ENCODE measurements at places on chromosomes 7 and 10.

DNA sequence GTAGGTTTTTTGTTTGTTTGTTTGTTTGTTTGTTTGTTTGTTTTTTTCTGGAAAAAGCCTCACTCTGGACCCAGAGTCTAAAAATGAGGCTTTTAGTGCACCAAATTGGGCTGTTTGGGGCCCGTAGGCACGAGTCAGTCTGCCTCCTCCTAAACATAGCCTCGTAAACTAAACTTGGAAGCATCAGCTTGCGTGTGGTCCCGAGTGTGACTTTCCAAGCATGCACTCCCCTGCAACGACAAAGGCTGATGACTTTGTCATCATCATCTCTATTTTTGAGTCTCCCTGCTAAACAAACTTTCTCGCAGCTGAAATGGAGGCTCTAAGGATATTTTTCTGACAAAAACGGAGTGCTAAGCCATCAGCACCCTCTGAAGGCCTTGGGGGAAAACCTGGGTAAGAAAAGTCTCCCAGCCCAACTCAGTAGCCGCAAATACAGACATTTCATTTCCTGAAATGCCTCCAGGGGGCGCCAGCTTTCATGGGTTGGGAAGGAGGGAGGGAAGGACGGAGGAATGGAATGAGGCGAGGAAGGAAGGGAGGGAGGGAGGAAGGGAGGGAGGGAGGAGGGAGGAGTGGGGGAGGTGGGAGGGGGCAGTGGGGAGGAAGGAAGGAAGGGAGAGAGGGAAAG lies 245.9 kb downstream of the KCNMA1 start:
- peak; percentile 53 for DNase-seq

DNA sequence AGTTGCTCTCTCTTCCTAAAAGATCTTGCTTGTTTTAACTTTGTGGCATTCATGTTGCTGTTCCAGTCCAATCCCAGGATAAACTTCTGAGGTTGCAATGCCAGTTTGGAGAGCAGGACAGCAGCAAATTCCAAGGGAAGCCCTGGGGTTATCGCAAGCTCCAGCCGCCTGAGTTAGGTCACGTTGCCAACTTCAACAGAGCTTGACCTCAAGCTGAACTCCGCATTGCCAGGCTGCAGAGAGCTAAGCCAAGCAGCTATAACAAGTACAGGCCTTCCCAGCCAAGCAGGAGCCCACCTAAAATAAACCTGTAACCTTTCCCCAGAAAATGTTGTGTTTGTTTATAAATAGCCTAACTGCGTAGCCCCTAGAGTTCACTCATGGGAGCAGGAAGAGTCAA lies 138.9 kb upstream of the LYZL1 start:
- no peak for DNase-seq

DNA sequence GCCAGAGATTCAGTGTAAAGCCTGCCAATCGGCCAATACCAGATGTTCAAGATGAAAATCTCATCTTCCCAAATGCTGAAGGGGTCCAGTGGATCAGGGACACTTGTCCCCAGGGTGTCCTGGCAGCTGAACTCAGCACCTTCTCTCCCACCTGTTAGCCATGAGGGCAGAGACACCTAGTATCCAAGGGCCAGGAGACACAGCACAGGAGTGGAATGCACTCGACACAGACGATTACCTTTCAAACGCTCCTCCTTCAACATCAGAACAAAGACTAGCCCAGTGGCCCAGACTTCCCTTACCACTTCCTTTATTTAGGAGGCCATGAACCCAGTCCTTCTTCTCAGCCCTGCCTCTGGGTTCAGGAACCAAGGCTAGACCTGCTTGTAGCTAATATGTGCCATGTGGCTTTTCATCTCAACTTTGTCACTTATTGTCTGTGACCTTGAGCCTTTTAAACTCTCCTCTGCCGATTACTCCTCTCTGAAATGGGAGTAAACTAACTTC lies 180.3 kb upstream of the PLXNA4 start:
- DNase-seq, result no peak

DNA sequence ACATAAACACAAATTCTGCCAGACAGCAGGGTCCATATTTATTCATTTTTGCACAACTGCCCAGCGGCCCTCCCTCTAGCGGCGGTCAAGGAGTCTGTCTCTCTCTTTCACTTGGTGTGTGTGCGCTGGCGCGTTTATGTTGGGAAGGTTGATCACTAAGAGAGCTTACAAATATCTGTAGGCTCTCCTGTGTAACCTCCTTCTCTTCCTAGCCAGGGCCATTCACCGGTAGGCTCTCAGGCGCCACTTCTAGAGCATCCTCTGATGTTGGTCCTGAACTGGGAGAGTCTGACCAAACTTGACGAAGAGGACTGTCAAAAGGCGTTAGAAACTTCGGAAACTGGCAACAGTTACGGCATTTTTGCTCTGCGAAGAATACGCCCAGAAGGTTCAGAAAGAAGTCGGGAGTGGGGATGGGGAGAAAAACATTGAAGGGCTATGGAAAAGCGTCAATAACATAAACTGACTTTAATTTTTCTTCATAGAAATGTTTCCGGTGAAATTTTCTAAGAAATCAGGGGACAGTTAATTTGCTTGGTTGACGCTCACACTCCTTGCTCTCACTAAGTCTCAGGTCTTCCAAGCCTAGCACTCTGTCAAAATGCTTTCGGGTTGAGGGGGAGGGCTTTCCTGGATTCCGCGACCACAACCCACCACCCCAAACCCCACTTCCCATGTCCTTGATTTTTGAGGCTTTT lies 731.1 kb downstream of the ZWINT start:
- no peak for DNase-seq

GRCh38 chr7:2709553-2710285 lies 21.7 kb downstream of the AMZ1 start:
- DNase-seq, result peak; percentile 12

GRCh38 chr10:97520978-97521761 lies 22.4 kb downstream of the UBTD1 start:
- DNase-seq, result no peak

DNA sequence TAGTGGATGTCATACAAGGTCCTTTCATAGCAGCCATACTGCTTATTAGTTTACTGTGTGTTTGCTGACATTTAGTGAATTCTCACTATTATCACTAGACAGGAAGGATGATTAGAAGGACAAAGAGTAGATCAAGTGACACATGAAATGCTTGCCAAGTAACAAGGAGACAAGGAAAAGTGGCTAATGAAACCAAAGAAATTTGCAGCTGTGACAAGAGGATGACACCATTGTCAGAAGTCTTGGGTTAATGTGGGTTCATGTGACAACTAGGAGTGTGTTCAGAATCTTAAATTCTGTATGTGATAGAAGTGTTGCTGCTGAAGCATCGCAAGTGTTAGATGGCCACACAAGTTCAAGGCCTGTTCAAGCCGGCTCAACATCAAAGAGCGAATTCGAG lies 40.8 kb upstream of the FAM180A start:
- no peak for DNase-seq
